ENCODE measurements at places on chromosomes 3 and 15.

DNA sequence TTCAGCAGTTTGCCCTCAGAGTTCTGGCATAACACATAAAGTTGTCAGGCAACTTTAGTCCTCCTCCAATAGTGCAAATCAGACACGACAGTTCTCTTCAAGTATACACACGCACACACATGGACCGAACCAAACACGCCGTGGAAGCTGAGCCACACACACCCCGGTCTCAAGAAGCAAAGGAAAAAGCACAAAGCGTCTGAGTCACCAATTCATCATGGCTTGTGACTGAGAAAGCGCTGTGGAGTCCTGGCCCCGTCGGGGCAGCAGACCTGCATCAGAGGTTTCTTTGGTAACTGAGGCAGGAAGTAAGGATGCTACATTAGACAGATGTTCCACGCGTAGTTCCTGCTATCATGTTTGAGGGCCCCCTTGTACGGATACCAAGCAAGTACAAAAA is 85.7 kb downstream of the VGLL4 start:
- no peak for DNase-seq

GRCh38 chr3:122621112-122621511 is 43.7 kb downstream of the PARP15 start:
- DNase-seq: no peak

GRCh38 chr3:196139281-196139680 is 57.4 kb upstream of the TFRC start:
- DNase-seq: no peak

GRCh38 chr3:30524357-30525040 is 81.9 kb upstream of the TGFBR2 start:
- no peak for DNase-seq

DNA sequence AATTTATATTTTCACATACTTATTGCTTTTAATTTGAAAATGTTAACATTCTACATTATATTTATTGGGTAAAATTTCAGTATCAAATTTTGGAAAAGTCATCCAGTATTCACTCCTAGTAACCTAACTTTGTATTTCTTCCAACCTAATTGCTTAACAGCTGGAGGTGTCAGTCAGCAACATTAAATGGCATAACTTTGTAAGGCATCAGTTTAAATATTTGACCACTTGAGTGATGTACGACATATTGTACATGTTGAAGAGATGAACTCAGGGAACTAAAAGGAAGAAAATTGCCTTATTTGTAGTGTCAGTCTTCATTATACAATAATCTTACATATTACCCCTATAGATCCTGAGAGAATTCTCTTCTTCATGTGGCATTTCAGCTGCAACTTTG is 326.8 kb downstream of the NAALADL2 start:
- DNase-seq: no peak

DNA sequence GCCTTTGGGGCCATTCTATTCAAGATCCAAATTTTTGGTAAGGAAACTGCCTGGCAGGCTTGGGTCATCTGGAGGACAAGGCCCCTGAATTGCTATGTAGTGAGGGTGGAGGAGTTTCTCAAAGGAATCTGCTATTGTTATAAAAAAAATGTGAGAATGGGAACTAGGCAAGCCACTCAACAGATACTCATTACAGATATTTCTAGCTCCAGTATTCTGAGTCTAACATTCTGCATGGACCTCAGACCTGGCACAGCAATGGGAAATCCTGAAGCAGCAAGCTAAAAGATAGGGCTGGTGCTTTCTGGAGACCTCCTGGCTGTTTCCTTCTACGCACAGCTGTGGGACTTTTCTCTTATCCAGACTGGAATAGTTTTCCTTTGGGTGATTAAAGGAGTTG is 430.7 kb upstream of the RBMS3 start:
- DNase-seq: no peak

DNA sequence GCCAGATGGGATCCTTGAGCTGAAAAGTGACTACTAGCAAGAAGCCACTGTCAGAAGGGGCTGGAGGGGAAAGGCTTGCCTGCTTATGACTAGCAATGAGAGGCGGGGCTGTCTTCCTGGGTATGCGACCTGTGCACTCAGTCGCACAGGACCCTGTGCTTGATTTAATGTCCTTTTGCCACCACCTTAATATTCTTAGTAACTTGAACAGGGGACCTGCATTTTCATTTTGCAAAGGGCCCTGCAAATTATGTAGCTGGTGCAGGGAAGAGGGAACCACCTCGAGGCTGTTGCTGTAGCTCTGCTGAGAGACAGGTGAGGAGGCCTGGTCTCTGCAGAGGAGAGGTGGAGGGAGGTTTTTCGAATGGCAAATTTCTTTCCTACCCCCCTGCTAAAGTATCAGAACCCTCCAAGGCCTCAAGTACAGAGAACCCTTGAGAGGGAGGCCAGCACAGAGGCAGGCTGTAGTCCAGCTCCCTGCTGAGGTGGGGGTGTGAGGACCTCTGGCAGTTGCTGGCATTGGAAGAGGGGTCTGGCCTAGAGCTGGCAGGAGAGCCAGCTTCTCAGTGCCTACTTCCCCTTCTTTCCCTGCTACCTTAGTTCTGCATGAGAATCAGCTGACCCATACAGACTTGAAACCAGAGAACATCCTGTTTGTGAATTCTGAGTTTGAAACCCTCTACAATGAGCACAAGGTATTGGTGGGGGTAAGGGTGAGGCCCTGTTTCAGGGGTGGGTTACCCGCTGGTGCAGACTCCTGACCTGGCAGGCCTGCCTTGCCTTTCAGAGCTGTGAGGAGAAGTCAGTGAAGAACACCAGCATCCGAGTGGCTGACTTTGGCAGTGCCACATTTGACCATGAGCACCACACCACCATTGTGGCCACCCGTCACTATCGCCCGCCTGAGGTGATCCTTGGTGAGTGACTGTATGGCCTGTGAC is 11.4 kb downstream of the CLK3 start:
- no peak for DNase-seq

- DNase-seq: no peak
Observed at GRCh38 chr3:73215281-73215680, 153.8 kb downstream of the EBLN2 start.

DNA sequence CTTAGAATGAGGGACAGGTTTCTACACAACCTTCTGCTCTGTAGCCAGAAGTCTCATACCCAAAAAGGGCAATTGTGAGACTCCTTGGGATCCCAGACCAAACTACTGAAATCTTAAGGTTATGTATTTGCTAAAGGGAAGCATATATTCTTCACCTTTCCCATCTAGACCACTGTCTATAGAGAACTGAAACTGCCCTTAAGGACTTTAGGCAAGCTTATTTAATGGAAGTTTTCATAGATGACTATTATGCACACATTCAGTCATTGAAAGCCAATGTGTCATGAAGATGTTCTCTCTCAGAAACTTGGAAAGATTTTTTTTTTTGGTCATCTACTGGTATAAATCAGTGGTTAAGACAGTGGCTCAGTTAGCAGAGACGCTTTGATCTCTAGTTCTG is 365.3 kb downstream of the MCTP2 start:
- no peak for DNase-seq

Data from ureter (tissue), 1 donor.